ENCODE measurements at places on chromosomes 2 and 18. TPM values are rescaled to one million over a fixed set of nuclear protein-coding genes. Genes with fewer than 3 reads are reported as not detected.

DNA sequence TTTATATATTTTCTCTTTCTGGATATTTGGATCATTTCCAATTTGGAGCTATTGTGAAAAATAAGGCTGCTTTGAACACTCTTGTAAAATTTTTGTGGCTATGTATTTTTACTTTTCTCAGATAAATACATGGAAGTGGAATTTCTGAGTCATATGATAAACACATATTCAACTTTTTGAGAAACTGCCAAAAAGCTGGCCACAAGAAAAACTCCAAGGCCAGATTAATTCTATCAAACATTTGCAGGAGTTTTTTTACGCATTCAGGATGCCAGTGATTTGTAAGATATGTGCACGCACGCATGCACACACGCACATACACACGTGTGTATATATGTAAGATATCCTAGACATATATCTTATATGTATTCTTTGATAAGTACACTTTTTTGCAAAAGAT lies 477.5 kb upstream of the SPHKAP start:
- H3K4me3 ChIP-seq = no peak overlapping the region
- H3K27ac ChIP-seq = no peak overlapping the region
- no peaks in the 10 kb centered on the region for H3K36me3 ChIP-seq
- no peaks in the 10 kb centered on the region for H3K4me1 ChIP-seq
- H3K27me3 ChIP-seq = no peaks in the 10 kb centered on the region

GRCh38 chr2:3643371-3644245 lies 14.4 kb upstream of the ALLC start:
- peak; percentile 49 for DNase-seq
- H3K4me1 ChIP-seq = no peaks in the 10 kb centered on the region
- H3K27me3 ChIP-seq = no peaks in the 10 kb centered on the region

- no peaks in the 10 kb centered on the region for H3K36me3 ChIP-seq
- no peak overlapping the region for H3K4me3 ChIP-seq
- H3K27ac ChIP-seq = no peak overlapping the region
- no peaks in the 10 kb centered on the region for H3K4me1 ChIP-seq
Measured at GRCh38 chr2:64426183-64426952, 27.6 kb upstream of the LGALSL start.

- H3K4me3 ChIP-seq = no peak overlapping the region
- no peak for DNase-seq
- no peak overlapping the region for H3K27ac ChIP-seq
- H3K4me1 ChIP-seq = no peaks in the 10 kb centered on the region
- no peaks in the 10 kb centered on the region for H3K36me3 ChIP-seq
- H3K27me3 ChIP-seq = no peaks in the 10 kb centered on the region
Measured at GRCh38 chr2:68362749-68363148, 2.3 kb upstream of the PLEK start.

DNA sequence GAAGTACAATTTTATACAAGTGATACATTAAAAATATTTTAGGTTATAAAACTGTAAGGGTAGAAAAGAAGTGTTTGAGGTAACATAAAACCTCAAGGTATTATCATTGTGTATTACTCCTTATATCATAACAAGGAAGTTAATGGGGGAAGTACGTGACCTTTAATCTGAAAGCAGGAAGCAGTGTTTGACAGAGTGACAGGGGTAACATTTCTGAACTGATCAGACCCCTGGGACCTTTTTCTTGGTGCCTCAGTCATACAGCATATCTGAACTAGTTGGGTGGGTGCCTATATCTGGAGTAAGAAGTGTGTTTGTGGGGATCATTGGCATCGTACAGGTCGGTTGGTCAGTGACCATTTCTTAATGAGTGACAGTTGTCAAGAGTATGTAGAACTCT lies 43.0 kb downstream of the MALT1 start:
- no peaks in the 10 kb centered on the region for H3K4me1 ChIP-seq
- no peaks in the 10 kb centered on the region for H3K36me3 ChIP-seq
- no peak for DNase-seq
- no peak overlapping the region for H3K27ac ChIP-seq
- no peak overlapping the region for H3K4me3 ChIP-seq

DNA sequence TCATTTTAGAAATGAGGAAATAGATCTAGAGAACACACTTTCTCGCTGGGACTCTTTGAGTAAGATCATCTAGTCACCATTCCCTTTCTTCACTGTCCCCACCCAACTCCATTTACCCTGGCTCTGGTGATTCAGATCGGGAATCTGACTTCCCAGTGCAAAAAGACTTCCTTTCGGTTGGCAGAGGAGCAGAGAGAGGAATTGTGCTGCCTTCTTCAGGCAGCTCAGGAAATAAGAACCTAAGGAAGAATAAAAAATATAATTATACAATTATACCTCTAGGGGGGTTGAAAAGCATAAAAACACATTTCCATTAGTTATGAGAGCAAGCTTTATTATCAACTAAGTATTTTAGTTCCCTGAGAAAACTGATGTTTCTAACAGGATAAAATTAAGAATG lies 9.3 kb upstream of the MPP4 start:
- H3K36me3 ChIP-seq = no peaks in the 10 kb centered on the region
- H3K4me3 ChIP-seq = no peak overlapping the region
- H3K27me3 ChIP-seq = no peaks in the 10 kb centered on the region
- H3K27ac ChIP-seq = no peak overlapping the region
- DNase-seq = no peak
- no peaks in the 10 kb centered on the region for H3K4me1 ChIP-seq

- H3K27ac ChIP-seq = no peak overlapping the region
- H3K36me3 ChIP-seq = no peaks in the 10 kb centered on the region
- H3K4me3 ChIP-seq = no peak overlapping the region
- no peak for DNase-seq
Measured at GRCh38 chr18:41370740-41371139, 584.3 kb upstream of the PIK3C3 start.

DNA sequence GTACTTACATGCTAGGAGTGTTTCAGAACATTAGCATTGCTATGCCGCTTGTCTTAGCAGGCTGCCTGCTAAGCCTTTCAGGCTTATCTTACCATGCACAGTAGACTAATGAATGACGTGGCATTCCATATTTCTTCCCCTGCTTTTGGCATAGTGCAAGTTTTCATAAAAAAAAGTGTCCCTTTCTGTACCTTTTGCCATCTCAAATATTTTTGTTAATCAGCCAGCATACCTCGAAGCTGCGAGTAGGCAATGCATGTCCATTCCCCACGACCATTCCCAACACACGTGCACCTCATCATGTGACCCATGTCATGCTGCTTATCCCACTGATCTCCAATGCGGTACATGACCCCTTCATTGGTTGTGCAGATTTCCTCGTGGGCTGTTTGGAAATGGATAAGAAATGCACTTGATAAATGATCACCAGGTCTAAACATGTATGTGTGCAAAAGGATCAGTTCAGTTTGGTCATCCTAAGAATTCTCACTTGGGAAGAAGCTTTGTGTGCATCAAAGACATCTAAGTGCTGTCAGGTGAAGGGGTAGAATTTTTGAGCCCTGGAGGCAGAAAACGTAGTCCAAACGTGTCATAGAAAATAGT lies 13.9 kb downstream of the FN1 start:
- H3K4me1 ChIP-seq = no peaks in the 10 kb centered on the region
- no peak overlapping the region for H3K4me3 ChIP-seq
- no peak overlapping the region for H3K27ac ChIP-seq
- no peaks in the 10 kb centered on the region for H3K27me3 ChIP-seq

- H3K36me3 ChIP-seq = no peaks in the 10 kb centered on the region
- no peak overlapping the region for H3K4me3 ChIP-seq
- peak overlapping the region; percentile 98 for H3K27ac ChIP-seq
- no peak for DNase-seq
- H3K4me1 ChIP-seq = no peaks in the 10 kb centered on the region
- no peaks in the 10 kb centered on the region for H3K27me3 ChIP-seq
Measured at GRCh38 chr2:120224735-120225548, 1.7 kb upstream of the TMEM185B start.

DNA sequence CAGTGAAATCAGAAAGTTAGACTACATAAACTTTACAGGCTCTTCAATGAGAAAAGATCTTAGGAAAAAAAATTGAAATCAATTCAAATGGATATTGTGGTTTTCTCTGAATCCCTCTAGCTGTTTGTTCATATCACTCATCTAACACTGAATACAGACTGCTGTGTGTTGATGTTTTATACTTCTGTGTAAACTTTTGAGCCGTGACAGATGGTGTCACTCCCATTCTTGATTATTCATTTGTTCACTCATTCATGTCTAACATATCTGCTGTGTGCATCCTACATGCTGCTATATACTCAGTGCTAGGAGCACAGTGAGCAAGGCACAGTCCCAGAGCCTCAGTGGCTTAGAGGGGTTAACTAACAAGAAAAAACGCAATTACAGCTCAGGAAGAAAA lies 12.6 kb downstream of the KLHL23 start:
- H3K4me1 ChIP-seq = no peaks in the 10 kb centered on the region
- no peak for DNase-seq
- H3K27me3 ChIP-seq = no peaks in the 10 kb centered on the region

DNA sequence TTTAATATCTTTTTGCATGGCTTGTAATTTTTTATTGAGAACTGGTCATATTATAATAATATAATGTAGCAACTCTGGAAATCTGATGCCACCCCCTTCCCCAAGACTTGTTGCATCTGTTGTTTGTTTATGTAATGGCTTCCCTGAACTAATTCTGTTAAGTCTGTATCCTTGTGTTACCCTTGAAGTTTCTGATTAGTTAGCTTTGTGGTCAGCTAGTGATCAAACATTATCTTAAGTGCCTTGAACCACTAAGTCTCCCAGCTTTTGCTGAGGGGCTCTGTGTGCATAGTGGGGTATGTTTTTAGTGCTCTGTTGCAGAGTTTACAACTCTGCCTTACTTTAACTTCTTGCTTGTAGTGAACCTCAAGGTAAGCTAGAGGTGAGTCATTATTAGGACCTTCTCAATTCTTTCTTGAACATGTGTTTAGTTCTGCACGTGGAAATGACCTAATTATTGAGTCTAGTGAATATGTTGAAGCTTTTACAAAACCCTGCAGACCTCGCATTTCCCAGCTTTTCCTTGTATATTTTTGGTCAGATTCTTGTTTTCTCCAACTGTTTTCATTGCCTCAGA lies 24.8 kb downstream of the SMCHD1 start:
- no peaks in the 10 kb centered on the region for H3K36me3 ChIP-seq
- H3K27ac ChIP-seq = no peak overlapping the region
- H3K4me3 ChIP-seq = no peak overlapping the region
- DNase-seq = no peak
- H3K27me3 ChIP-seq = no peaks in the 10 kb centered on the region

DNA sequence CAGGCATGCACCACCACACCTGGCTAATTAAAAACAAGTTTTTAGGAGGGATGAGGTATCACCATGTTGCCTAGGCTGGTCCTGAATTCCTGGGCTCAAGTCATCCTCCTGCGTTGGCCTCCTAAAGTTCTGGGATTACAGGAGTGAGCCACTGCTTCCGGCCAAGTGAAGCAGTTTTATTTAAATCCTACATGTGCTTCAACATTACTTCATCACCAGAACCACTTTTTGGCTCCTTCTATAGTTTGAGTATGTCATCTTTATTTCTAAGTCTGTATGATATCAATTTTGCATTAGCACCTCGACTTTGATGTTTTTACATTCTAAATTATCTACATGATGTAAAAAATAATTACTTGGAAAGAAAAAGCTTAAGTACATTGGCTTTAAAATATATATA lies 144.3 kb downstream of the FMNL2 start:
- no peaks in the 10 kb centered on the region for H3K4me1 ChIP-seq
- no peak overlapping the region for H3K4me3 ChIP-seq
- H3K27ac ChIP-seq = no peak overlapping the region
- no peaks in the 10 kb centered on the region for H3K27me3 ChIP-seq
- no peak for DNase-seq
- no peaks in the 10 kb centered on the region for H3K36me3 ChIP-seq

GRCh38 chr18:11251229-11251890 lies 102.0 kb upstream of the PIEZO2 start:
- H3K27ac ChIP-seq = no peak overlapping the region
- no peaks in the 10 kb centered on the region for H3K27me3 ChIP-seq
- no peaks in the 10 kb centered on the region for H3K36me3 ChIP-seq
- H3K4me3 ChIP-seq = no peak overlapping the region
- DNase-seq = no peak

- no peak overlapping the region for H3K4me3 ChIP-seq
- H3K27me3 ChIP-seq = no peaks in the 10 kb centered on the region
- DNase-seq = no peak
- no peak overlapping the region for H3K27ac ChIP-seq
- H3K36me3 ChIP-seq = no peaks in the 10 kb centered on the region
Measured at GRCh38 chr2:135798762-135799161, 38.2 kb downstream of the LCT start.

DNA sequence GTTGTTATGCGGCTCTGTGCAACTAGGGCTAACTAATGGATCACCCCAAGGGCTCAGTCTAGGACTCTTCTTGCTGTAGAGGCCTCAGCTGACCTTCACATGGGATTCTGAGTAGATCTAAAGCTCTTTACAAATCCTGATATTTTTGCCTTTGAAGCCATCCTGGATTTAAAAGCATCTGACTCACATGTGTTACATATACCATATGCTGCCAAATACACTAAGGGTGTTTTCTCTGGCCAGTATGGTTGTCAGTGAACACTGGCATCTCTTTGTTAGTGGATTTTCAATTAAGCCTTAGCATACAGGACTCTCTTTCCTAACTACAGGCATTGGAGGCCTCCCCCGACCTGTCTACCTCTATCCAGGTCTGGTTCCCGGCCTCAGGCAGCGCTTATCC lies 992.8 kb upstream of the FANCL start:
- H3K36me3 ChIP-seq = no peaks in the 10 kb centered on the region
- no peaks in the 10 kb centered on the region for H3K4me1 ChIP-seq
- no peak overlapping the region for H3K4me3 ChIP-seq
- H3K27ac ChIP-seq = no peak overlapping the region
- no peaks in the 10 kb centered on the region for H3K27me3 ChIP-seq
- no peak for DNase-seq

- DNase-seq = no peak
- H3K4me3 ChIP-seq = no peak overlapping the region
- no peaks in the 10 kb centered on the region for H3K4me1 ChIP-seq
- no peaks in the 10 kb centered on the region for H3K27me3 ChIP-seq
- no peak overlapping the region for H3K27ac ChIP-seq
- H3K36me3 ChIP-seq = no peaks in the 10 kb centered on the region
Measured at GRCh38 chr2:96175951-96176350, 30.7 kb upstream of the DUSP2 start.

GRCh38 chr2:232027530-232027929 lies 66.0 kb downstream of the DIS3L2 start:
- no peak for DNase-seq
- no peaks in the 10 kb centered on the region for H3K27me3 ChIP-seq
- no peak overlapping the region for H3K27ac ChIP-seq
- H3K36me3 ChIP-seq = peaks cover 2% of the 10 kb centered on the region
- no peaks in the 10 kb centered on the region for H3K4me1 ChIP-seq

GRCh38 chr2:146312899-146313298 lies 1531.9 kb upstream of the ACVR2A start:
- H3K4me3 ChIP-seq = no peak overlapping the region
- H3K4me1 ChIP-seq = no peaks in the 10 kb centered on the region
- no peak for DNase-seq
- no peaks in the 10 kb centered on the region for H3K27me3 ChIP-seq
- no peaks in the 10 kb centered on the region for H3K36me3 ChIP-seq
- no peak overlapping the region for H3K27ac ChIP-seq

CD207 gene
- 0.88 TPM for total RNA-seq

SCN1A gene
- total RNA-seq = not detected

CFC1 gene
- total RNA-seq = not detected

PTPRN gene
- total RNA-seq = 0.33 TPM

GATA6 gene
- total RNA-seq = 11.1 TPM

LOXHD1 gene
- total RNA-seq = 1.6 TPM

IL1A gene
- total RNA-seq = 0.44 TPM

Measured in breast epithelium (tissue), 4 donors.